Temporal lobe (tissue), 4 donors: ENCODE measurements at places on chromosomes 12 and 14. TPM values are rescaled to one million over a fixed set of nuclear protein-coding genes. Genes with fewer than 3 reads are reported as not detected.

RBP5 gene
- 0.25 TPM for total RNA-seq

KRT75 gene
- total RNA-seq: not detected

KLRK1 gene
- total RNA-seq: 0.25 TPM

C1S gene
- 11.3 TPM for total RNA-seq

ANKRD33 gene
- total RNA-seq: not detected

LRTM2 gene
- total RNA-seq: 2.2 TPM

CDK4 gene
- total RNA-seq: 47.7 TPM

P2RX7 gene
- total RNA-seq: 1.7 TPM

YAF2 gene
- total RNA-seq: 36.6 TPM

ART4 gene
- total RNA-seq: 0.25 TPM

AQP5 gene
- 0.74 TPM for total RNA-seq

DYRK4 gene
- 12.3 TPM for total RNA-seq

TMEM52B gene
- total RNA-seq: 0.25 TPM

EPYC gene
- total RNA-seq: not detected

CMA1 gene
- not detected for total RNA-seq

FGD4 gene
- total RNA-seq: 60.0 TPM

PTPRB gene
- 7.1 TPM for total RNA-seq

PARPBP gene
- 4.2 TPM for total RNA-seq

LRCOL1 gene
- total RNA-seq: not detected

EMC9 gene
- 4.7 TPM for total RNA-seq

TEX52 gene
- not detected for total RNA-seq

CAPZA3 gene
- total RNA-seq: not detected

MMP19 gene
- not detected for total RNA-seq

KRT85 gene
- total RNA-seq: not detected

CELA1 gene
- not detected for total RNA-seq

RPL10L gene
- 0.25 TPM for total RNA-seq

COQ10A gene
- total RNA-seq: 7.1 TPM

YEATS4 gene
- total RNA-seq: 23.4 TPM

FOXA1 gene
- total RNA-seq: not detected

CLEC4E gene
- not detected for total RNA-seq

PLEKHH1 gene
- total RNA-seq: 6.9 TPM

SNAPC1 gene
- 3.4 TPM for total RNA-seq

SLCO1B1 gene
- total RNA-seq: not detected

SRGAP1 gene
- 38.8 TPM for total RNA-seq

GSG1 gene
- not detected for total RNA-seq

LMO3 gene
- 654 TPM for total RNA-seq

LRP1-AS gene
- total RNA-seq: not detected

TBC1D30 gene
- total RNA-seq: 60.7 TPM

ASCL1 gene
- 8.6 TPM for total RNA-seq

TTLL5 gene
- 25.6 TPM for total RNA-seq

SYCP3 gene
- 0.49 TPM for total RNA-seq

GLT8D2 gene
- total RNA-seq: 9.6 TPM

SERPINA1 gene
- total RNA-seq: 1.5 TPM

LRP1 gene
- total RNA-seq: 116 TPM

VTI1B gene
- total RNA-seq: 40.6 TPM

COX6A1 gene
- total RNA-seq: 292 TPM

INHBC gene
- not detected for total RNA-seq

NFKBIA gene
- total RNA-seq: 22.4 TPM

CD163 gene
- total RNA-seq: 1.5 TPM

CCDC177 gene
- total RNA-seq: 4.2 TPM

USP44 gene
- total RNA-seq: 3.4 TPM

PAX9 gene
- total RNA-seq: not detected

ATF7 gene
- 7.1 TPM for total RNA-seq

MMP17 gene
- 22.4 TPM for total RNA-seq
